ENCODE measurements at places on chromosomes 11 and 22.

DNA sequence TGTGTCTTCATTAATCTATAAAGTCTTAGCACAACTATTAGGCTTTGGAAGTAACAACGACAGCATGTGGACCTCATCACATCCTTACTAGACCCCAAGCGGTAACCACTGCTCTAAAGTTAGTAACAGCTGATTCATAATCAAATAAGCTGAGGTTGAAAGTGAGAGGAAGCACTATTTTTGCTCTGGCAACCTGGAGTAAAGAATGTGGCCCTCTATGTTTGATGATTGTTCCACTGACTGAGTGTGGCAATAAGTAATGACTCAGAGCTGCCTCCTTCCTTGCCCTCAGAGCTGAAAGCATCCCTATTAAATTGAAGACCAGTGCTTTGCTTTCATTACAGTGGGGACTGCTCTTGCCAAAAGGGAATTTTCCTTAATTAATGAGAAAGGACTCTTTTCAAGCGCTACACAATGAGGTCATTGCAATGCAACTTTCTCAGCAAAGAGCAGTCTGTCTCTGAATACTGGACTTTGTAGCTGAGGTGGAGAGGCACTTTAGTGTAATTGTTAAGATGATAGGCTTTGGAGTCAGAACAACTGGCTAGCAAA, 906.1 kb upstream of the RAG2 start:
- DNase-seq, result no peak

DNA sequence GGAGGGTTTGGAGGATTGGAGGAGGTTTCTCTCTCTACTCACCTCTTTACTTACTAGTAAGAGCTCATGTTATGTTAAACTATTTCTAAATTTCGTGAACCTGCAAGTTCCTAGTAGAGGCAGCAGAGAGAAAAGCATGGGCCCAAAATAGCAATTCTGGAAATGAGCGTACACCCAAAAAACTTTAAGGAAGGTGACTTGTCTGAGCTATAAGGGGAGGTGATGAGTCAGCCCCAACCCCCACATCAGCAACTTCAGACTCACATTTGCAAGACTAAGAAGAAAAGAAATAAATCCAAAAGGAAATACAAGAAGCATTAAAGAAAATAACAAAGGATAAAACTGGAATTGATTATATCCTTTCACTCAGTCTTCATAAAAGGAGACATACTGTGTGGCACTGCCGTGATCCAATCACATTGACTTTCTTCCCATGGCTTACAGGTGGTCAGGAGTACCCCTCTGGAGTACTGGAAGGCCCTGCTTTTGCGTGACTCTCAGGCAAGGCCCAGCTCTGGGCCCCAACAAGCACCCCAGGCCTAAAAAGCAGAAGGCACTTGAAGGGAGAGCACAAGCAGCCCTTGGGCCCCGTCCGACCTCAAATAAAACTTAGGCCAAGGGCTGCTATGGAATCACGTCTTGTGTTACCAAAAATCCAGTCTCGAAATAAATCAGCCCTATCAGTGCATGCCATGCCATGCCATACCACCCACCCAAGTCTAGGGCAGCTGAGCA, 14.3 kb downstream of the PACSIN2 start:
- no peak for DNase-seq

- no peak for DNase-seq
Measured at GRCh38 chr11:125975634-125976033, 29.8 kb downstream of the VSIG10L2 start.

GRCh38 chr11:101618709-101619108, 34.9 kb upstream of the TRPC6 start:
- no peak for DNase-seq

DNA sequence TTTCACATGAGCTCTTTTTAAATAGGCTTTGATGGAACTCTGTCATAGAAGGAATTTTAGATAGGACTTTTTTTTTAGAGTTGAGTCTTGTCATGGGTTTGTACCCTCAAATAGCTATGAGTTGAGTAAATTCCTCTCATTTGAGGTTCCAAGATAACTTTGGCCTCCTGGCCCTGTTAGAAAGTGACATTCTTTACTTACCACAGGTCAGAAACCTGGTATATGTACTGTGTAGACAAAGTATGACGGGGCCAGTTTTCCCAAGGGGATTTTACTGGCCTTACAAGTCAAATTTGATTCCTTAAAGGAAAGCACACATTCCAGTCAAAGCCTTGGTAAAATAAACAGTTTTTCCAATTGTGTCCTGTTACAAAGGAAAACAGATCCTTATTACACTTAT, 729.3 kb upstream of the LUZP2 start:
- no peak for DNase-seq

GRCh38 chr11:9745411-9746211, 81.7 kb downstream of the SWAP70 start:
- no peak for DNase-seq

GRCh38 chr11:62958547-62959421, 26.0 kb downstream of the SLC22A6 start:
- no peak for DNase-seq

- DNase-seq, result no peak
Measured at GRCh38 chr11:45209891-45210699, 63.7 kb downstream of the PRDM11 start.

GRCh38 chr22:44261164-44261860, 51.4 kb downstream of the SHISAL1 start:
- no peak for DNase-seq

DNA sequence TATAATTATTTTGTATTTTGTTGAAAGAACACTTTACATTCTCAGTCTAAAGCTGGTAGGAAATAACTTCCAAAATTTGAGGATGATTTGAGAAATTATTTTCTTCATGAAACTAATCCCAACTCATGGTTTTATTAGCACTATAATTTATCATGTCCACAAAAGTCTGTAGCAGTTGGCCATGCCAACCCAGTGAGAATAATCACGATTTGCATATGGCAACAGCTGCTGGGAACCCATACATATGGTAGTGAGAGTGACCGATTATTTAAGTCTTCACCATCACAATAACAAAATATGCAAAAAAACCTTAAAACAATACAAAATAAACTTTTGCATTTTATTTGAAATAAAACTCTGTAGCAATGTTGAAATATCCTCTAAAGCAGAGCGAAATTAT, 445.9 kb upstream of the ANO3 start:
- DNase-seq, result no peak

DNA sequence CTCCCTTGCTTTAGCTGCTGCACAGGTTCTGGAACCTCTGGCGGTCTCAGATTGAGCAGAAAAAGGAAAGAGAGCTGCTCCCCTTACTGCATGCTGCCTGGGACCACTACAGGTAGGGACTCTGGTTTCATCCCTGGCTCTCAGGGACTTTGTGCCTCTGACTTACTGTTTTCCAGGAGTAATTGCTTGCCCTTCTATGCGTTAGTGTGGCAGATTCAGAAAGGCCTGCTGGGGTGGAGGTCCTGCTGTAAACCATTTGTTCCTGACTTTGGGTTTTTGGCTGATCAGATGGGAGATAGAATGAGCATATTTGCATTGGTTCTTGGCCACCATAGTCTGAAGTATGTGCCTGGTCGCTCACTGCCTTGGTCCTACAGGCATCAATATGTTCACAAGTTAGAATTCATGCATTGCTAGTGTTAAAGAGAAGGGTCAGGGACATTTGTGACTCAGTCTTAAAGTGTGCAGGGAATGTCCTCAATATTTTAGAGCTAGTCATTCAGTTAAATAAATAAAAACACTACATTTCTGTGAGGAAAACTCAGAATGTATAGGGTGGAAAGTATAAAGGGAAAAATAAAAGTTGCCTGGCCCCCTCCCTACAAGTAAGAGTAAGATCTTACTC, 78.0 kb downstream of the PISD start:
- no peak for DNase-seq

DNA sequence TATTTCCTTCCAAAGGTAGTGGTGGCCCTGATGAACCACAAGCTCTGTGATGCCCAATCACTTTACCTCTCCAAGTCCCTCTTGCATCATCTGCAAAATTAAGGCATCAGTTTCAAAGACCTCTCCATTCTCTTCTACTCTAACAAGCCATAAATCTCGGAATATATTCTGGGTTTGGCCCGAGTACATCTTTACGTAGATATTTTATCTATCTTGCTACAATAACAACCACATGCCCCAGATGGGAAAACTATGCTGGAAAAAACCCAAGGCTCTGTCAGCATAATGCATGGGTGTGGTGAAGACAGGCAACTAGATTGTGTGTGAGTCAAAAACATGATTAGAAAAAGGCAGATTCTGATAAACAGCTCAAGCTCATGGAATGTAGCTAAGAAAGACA, 228.2 kb upstream of the BLID start:
- no peak for DNase-seq

DNA sequence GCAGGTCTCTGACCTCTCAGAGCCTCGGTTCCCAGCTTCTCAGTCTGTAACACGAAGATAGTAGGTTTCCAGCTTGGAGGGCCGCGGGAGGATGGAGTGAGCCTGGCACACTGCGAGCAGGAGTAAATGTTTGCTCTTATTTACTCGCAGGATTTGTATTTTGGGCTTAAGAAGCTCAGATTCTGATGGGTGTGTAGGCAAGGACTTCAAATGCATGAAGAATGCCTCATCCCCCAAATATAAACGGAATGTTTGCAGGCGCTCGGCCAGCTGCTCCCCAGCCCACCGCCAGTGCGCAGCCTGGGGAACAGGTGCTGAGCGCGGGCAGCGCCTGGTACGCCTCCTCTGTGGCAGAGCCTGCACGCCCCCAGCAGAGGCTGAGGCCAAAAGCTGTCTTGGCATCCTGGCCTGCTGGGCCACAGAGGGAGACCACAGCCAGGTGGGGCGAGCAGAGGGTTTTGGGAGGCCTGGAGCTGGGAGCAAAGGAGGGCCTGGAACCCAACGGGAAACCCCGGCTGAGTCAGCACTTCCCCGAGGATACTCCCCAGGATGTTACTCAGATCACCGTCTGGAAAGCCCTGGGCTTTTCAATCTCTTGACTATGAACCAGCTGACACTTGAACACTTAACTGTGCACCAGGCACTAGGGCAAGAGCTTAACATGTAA, 9.4 kb downstream of the EHD1 start:
- DNase-seq, result no peak

GRCh38 chr11:18723991-18724390, 2.0 kb downstream of the IGSF22 start:
- DNase-seq, result peak; percentile 49

- no peak for DNase-seq
Measured at GRCh38 chr11:19818619-19819018, 106.0 kb downstream of the NAV2 start.

GRCh38 chr11:61129639-61130523, 27.6 kb downstream of the CD5 start:
- DNase-seq, result no peak
